GM12878 (cell line): ENCODE measurements at places on chromosomes 13 and 19. TPM values are rescaled to one million over a fixed set of nuclear protein-coding genes. Genes with fewer than 3 reads are reported as not detected.

CDX2 gene
- 0.15 TPM in 1 of 2 replicates, not detected in the other for total RNA-seq

CYP2A7 gene
- not detected in 2 replicates for total RNA-seq

- DNase-seq = no peak
These were observed 78.7 kb downstream of the SHISA2 start for GRCh38 chr13:25973085-25973484.

GRCh38 chr19:35796645-35797542 is 15.8 kb downstream of the PRODH2 start:
- DNase-seq = no peak

GRCh38 chr13:31910633-31911032 is 120.9 kb upstream of the FRY start:
- no peak for DNase-seq

- no peak for DNase-seq
These were observed 45.1 kb downstream of the DCLK1 start for GRCh38 chr13:36086117-36086516.
